Stimulated activated CD8-positive, alpha-beta memory T cell treated with anti-CD3 and anti-CD28 coated beads, Interleukin-15, amount 100 ng/mL, for 1 hour (primary cell): ENCODE measurements at places on chromosomes 7 and 10.

- DNase-seq = no peak
Measured at GRCh38 chr10:130742941-130743675, 568.4 kb downstream of the TCERG1L start.

DNA sequence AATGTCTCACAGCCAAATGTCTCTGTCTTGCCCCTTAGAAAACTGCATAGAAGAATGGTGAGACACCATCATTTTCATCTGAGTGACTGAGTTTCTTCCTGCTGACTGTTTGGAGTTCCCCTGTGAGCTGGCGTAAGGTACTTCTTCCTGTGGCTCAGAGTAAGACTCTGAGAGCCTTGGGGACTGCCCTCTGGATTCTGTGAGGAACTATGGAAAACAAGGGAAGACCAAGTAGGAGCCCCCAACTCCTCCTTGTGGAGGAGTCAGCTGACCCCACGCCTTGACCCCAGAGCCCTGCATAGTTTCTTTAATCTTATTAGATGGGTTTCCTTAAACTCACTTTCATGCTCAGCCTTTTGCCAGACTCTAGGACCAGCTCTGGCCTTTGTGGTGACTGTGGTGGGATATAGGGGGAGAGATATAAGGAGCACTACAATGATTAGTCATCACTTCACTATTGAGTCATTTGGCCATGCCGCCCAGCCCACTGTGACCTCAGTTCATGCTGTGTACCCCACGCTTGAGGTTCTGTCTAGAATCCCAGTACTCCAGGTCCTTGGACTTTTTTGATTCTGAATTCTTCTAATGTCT, 51.8 kb upstream of the FAM133B start:
- DNase-seq = no peak

GRCh38 chr7:50185951-50186682, 93.1 kb upstream of the ZPBP start:
- no peak for DNase-seq

GRCh38 chr10:44832595-44833390, 78.3 kb upstream of the TMEM72 start:
- DNase-seq = no peak

DNA sequence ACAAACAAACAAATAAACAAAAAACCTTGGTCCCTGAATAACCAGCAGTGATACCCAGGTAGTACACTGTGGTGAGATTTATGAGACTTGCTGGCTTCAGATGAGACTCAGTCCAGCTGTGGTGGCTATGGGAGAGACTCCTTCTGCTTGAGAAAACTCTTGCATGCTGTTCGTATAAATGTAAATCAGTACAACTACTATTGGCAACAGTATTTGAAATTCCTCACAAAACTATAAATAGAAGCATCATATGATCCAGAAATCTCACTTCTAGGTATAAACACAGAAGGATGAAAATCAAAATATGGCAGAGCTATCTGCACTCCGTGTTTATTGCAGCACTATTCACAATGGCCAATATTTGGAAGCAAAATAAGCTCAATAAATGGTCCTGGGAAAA, 692.1 kb downstream of the PCDH15 start:
- DNase-seq = no peak

DNA sequence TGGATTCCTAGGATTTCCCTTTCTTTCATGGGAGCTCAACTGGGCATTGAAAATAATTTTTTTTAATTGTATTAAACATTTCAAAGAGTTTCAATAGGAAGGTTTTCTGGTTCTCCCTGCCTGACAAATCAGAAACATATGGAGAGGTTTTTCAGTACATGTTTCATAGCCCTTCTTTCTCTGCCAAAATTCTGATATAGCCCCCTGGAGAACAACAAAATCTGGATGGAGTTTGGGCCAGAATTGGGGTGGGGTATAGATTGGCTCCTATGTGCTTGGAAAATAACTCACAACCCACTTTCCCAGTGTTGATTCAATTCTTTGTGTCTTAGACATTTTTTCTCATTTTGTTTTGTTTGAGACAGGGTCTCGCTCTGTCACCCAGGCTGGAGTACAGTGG, 24.6 kb upstream of the EIF4H start:
- no peak for DNase-seq
